Left ventricle myocardium inferior (tissue), 1 donor: ENCODE measurements at places on chromosomes 4 and X. TPM values are rescaled to one million over a fixed set of nuclear protein-coding genes. Genes with fewer than 3 reads are reported as not detected.

Gene FBXO8
- 29.5 TPM for total RNA-seq

Gene AGTR2
- total RNA-seq = 0.69 TPM

Gene OTUD6A
- not detected for total RNA-seq

- H3K4me1 ChIP-seq = peaks cover 88% of the 10 kb centered on the region
- H3K27me3 ChIP-seq = no peaks in the 10 kb centered on the region
- peak overlapping the region; percentile 67 for H3K27ac ChIP-seq
- DNase-seq = no peak
Measured at GRCh38 chr4:118957722-118958445, 69.2 kb downstream of the SYNPO2 start.

- no peak overlapping the region for H3K27ac ChIP-seq
- H3K36me3 ChIP-seq = no peaks in the 10 kb centered on the region
- DNase-seq = no peak
- no peak overlapping the region for H3K4me3 ChIP-seq
Measured at GRCh38 chr4:94354474-94354896, 11.8 kb upstream of the HPGDS start.

DNA sequence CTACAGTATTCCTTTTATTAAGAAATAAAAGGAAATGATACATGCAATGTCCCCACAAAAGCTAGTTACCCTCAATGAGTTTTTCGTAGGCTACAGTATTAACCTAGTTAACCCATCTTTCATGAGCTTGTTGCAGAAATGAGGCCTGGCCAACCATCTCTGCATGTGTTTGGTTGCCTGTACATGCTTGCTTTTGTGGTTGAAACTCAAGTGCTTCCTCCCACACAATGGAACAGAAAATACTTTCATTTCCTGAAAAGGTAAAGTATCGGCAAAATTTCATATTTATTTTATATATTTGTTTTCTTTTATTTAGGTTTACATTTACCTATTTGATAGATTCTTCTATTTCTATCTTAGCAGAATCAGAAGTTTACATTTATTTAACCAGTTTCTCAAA lies 214.6 kb upstream of the FAM241A start:
- H3K4me3 ChIP-seq = no peak overlapping the region
- no peak overlapping the region for H3K27ac ChIP-seq
- H3K4me1 ChIP-seq = no peaks in the 10 kb centered on the region
- peaks cover 11% of the 10 kb centered on the region for H3K27me3 ChIP-seq
- H3K36me3 ChIP-seq = no peaks in the 10 kb centered on the region
- no peak for DNase-seq

DNA sequence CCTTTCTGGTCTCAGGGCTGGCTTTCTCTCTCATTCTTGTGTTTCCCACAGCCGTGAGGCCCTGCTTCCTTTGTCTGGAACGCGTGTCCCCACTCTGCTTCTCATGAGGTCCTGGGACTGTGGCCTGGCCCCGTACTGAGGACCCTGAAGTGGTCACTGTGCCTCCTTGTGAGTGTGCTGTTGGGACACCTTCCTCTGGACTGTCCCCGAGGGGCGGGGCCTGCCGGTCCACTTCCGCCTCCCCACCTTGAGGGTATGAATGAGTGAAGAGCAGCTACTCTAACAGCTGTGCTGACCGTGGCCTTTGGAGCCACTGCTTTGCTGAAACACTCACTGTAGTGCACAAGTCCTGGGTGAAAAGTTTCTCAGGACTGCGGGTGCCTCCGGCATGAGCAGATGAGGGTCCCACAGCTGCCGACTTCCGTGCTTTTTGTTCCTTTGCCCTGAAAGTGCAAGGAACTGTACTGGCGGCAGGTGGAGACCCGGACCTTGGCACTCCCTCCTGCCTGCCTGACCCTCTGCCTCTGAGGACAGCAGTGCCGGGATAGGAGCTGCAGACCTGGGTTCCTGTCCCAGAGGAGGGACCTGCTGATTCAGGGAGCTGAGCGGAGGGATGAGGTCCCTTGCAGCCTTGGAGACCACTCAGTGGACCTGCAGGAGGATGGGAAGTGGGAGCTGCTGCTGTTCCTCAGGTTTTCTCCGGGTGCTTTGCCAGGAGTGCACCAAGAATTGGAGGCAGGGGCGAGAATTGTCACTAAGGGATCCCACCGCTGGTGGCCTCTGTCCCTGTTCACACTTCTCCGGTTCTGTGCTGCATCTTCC lies 38.0 kb downstream of the HTT-AS start:
- peaks cover 26% of the 10 kb centered on the region for H3K4me1 ChIP-seq
- H3K27ac ChIP-seq = no peak overlapping the region
- no peaks in the 10 kb centered on the region for H3K36me3 ChIP-seq
- no peak for DNase-seq
- no peaks in the 10 kb centered on the region for H3K27me3 ChIP-seq

GRCh38 chr4:182695842-182696241 lies 221.3 kb downstream of the DCTD start:
- H3K27ac ChIP-seq = no peak overlapping the region
- no peaks in the 10 kb centered on the region for H3K36me3 ChIP-seq
- H3K4me1 ChIP-seq = peaks cover 6% of the 10 kb centered on the region

DNA sequence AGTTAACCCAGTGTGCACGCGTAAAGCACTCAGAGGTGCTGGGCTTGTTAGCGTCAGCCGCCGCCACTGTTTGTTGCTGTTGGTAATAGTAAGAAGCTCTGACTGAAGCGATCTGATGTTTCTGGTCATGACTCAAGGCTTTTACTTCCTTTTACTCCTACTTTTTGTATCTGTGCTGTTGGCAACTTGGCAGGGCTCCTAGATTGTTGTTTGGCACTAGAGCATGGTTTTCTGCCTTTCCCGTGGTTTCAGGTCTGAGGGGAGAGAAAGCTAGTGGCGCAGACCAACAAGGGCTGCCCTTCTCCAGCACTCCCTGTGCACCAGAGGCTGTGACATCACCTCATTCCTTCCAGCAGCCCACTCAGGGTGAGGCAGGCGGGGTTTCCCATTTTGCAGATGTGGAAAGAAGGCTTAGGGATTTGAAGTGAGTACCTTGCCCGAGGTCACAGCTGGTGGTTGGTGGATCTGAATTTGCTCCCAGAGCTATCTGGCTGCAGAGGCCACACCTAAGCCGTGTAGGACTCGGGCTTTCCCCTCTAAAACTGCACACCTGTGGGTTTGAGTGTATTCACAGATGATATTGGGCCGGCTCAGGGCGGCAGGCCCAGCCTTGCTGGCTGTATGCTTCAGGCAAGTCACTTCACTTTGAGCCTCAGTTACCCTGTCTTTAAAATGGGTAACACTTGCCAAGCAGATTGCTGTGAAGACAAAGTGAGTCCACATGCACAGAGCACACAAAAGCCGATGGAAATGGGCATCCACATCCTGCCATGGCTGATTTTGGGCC lies 51.2 kb upstream of the TADA2B start:
- no peaks in the 10 kb centered on the region for H3K27me3 ChIP-seq
- peak overlapping the region; percentile 14 for H3K27ac ChIP-seq
- H3K4me1 ChIP-seq = peaks cover 64% of the 10 kb centered on the region
- H3K36me3 ChIP-seq = peaks cover 26% of the 10 kb centered on the region

DNA sequence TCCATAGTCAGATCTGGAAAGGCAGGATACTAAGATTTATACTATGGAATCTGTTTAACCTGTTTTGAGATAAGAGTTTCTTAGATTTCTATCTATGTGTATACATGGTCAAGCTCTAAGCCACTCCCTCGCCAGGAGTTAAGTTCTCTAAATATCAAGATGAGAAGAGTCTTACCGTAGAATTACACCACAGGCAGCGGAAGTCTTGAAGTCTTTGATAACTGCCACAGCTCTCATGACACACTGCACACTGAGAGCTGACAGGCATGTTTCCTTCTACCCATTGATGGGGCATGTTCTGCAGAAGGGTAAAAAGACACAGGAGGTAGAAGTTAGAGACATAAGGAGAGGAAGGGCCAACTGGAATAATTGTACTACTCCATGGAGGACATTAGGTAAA lies 67.7 kb downstream of the DGKK start:
- no peaks in the 10 kb centered on the region for H3K27me3 ChIP-seq
- no peaks in the 10 kb centered on the region for H3K36me3 ChIP-seq
- H3K27ac ChIP-seq = no peak overlapping the region
- no peak overlapping the region for H3K4me3 ChIP-seq
- no peak for DNase-seq
- no peaks in the 10 kb centered on the region for H3K4me1 ChIP-seq

DNA sequence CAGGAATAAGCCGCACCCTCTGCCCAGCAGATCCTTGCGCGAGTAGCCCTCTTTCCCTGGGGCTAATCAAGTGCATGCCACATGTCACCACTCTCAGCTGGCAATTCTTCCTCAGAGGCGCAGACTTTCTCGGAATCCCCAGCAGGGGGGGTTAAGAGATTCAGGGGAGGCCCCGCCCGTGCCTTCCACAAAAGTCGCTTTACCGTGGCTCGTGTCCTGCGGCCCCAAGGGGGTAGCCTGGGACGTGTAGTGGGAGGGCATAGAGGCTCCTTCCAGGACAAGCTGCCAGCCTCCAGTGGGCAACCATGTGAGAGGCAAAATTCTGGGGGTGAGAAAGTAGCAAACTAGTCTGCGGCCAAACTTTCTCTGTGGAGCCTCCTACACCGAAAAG lies 652 bp downstream of the SRPX start:
- H3K4me3 ChIP-seq = peak overlapping the region; percentile 70
- H3K36me3 ChIP-seq = no peaks in the 10 kb centered on the region
- peaks cover 7% of the 10 kb centered on the region for H3K4me1 ChIP-seq
- peak; percentile 30 for DNase-seq

GRCh38 chr4:71338846-71339593 lies at the start of gene SLC4A4:
SLC4A4 (plus strand) TSS chr4:71339020.
- no peaks in the 10 kb centered on the region for H3K27me3 ChIP-seq

DNA sequence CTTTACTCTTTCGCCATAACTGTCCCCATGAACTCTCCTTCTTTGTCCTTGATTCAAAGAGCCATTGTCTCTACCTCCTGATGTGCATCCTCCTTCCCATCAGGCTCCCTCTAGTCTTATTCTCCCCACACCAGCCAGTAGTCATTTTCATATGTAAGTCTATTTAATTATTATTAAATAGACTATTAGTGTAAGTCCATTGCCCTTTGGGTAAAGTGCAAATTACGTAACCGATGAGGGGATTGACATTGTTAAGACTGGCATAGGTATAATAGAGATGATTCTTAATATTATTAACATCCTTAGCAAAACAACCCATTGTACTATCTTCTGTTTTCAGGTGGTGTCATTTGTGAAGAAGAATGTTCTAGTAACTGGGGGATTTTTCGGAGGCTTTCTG lies 16.7 kb downstream of the CMC4 start:
- peaks cover 14% of the 10 kb centered on the region for H3K36me3 ChIP-seq
- no peak for DNase-seq
- no peaks in the 10 kb centered on the region for H3K27me3 ChIP-seq
- peaks cover 14% of the 10 kb centered on the region for H3K4me1 ChIP-seq
- H3K4me3 ChIP-seq = no peak overlapping the region

- peaks cover 16% of the 10 kb centered on the region for H3K4me1 ChIP-seq
- H3K36me3 ChIP-seq = no peaks in the 10 kb centered on the region
- no peaks in the 10 kb centered on the region for H3K27me3 ChIP-seq
Measured at GRCh38 chr4:25767877-25768725, 94.7 kb downstream of the SEL1L3 start.

DNA sequence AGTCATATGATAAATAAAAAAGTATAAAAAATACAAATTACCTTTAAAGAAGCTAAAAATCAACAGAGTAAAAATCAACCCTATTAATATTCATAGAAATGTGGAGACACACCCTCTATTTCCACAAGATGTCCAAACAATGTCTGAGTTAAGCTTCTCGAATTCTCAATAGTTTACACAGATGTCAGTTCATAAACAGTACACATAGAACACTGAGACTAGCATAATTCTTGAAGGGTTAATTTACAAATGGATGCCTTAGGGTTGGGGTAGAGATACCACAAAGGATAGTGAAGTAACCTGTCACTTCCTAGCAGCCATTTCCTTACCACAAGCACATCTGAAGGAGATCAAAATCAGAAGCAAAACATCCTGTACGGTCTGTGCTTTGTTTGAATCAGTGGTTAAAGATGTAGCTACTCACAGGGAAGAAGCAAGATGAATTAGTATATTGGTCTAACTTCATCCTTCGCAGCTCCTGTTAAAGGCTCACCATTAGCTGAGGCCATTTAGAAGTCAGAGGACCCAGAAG lies 2393.9 kb downstream of the ARAP2 start:
- DNase-seq = no peak
- no peak overlapping the region for H3K27ac ChIP-seq
- no peaks in the 10 kb centered on the region for H3K4me1 ChIP-seq
- no peak overlapping the region for H3K4me3 ChIP-seq
- H3K36me3 ChIP-seq = no peaks in the 10 kb centered on the region
- no peaks in the 10 kb centered on the region for H3K27me3 ChIP-seq
